Stimulated activated CD8-positive, alpha-beta memory T cell treated with anti-CD3 and anti-CD28 coated beads, Interleukin-2, amount 100 ng/mL, for 48 hours (primary cell): ENCODE measurements at places on chromosomes 2 and 18.

DNA sequence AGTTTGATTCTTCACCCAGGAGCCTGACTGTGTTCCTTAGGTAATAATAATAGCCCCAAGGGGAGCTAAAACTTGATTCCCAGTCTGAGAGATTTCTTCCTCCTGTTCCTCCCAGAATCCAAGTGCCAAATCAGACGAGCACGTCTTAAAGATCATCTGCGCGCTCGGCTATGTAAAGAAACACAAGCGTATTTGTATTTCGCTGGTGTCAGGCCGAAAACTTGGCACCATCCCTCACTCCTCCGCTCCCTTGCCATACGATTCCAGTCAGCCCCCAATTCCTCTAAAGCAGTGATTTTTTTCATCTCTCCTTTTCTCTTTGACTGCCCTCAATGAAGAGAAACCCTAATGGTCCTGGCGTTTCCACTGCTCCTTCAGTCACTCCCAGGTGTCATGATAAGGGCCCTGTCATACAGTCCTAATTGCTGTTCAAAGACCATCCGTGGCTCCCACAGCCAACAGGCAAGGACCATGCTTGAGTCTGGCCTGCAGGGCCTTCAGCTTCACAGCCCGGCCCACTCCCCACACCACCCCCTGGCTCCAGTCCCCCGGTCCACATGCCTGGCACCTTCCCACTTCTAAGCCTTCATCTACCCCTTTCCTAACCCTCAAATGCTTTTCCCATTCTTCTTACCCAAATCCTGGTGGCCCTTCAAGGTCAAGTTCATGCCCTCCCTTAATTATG lies 130.8 kb upstream of the ID2 start:
- DNase-seq = no peak

GRCh38 chr2:43292851-43293743 lies 66.7 kb upstream of the ZFP36L2 start:
- DNase-seq = no peak

GRCh38 chr2:71078624-71079023 lies 10.2 kb downstream of the NAGK start:
- no peak for DNase-seq

DNA sequence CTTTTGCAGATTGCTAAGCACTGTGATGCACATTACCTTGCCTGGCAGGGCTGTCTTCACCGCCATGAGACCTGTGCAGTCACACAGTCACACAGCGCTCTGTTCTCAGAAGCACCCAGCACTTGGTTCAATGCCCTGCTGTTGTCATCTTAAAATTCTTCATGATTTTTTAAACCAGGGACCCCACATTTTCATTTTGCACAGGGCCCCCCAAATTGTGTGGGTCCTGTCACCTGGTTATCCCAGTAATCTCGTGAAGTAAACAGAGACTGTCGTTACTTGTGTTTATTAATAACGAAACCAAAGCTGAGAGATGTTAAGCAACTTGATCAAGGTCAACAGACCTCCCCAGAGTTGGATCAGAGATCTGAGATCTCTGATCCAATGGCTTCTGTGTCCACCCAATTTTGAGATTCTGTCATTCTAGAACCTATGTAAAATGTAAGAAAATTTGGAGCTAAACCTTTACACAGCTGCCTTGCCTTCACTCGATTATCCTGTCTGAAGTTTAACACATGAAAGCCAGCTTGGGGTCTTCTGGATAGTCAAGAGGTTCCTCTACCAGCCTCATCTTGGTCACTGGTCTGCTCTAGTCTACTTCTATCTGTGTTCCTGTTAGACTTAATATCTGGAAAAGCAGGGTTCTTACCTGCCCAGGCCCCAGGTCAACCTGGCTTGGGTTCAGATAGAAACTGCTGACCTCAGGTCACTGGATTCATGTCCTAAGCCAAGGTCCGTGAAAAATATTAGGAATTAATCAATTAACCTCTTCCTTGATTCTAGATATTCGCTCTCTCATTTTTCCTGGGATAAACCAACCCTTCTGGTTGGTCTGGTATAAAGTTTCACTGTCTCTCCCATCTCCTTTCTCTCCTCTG lies 13.7 kb upstream of the TTC39C start:
- DNase-seq = no peak

DNA sequence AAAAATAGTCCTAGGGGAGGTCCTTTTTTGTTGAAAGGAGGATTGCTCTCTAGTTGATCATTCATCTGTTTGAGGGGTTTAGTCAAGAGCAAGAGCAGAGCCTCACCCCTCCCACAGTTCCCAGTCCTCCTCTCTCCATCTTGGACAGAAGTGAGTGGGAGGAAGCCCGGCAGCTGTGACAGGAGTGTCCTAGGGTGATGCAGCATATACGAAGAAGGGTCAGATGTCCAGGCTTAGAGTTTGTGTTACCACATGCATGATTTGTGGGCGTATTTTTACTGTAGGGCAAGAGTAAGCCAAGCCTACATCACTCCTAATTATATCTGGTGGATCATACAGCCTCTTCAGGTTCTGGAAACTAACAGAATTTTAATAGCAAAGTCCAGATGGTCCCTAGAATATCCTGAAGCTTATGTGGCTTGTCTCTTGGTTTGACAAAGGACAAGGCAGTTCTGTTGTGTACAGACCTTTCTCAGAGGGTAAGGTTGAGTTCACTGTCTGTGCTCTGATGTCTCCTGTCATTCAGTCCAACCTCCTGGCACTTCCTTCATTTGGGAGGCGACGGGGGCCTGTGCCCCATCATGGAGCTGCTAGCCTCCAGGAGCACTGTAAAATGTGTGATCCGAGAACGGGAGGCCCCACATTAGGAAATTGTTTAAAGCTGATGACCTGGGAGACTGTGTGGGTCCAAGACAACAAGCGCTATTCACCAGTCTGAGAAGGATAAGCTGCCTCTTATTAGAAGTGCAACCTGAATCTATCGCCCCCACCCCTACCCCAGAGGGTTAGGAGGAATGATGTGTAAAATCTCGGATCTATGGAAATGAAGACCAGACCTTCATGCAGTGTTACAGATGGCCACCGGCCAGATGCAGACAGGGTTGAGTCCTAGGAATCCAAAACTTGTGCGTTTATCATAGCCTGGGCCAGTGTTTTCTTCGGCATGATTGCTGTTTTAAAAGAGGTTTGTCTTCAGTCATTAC lies 6.9 kb downstream of the CEP68 start:
- DNase-seq = no peak

DNA sequence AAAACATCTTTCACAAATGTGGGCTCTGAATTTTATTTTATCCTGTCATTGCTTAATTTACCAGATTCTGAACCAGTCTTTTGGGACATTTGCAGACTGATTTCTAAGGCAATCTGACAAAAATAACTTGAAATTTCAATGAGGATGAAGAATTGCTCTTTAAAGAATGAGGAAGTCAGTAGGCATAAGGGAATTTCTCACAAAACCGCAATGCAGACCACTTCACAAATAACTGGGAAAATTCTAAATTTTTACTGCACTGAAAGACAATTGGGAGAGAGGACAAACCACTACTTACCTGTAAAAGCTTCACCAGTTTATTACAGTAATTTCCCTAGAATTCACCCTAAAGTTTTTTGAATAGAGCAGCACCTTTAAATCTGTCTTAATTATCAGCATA lies 736.3 kb downstream of the NRXN1 start:
- no peak for DNase-seq

GRCh38 chr18:40957533-40958070 lies 997.4 kb upstream of the PIK3C3 start:
- DNase-seq = no peak

DNA sequence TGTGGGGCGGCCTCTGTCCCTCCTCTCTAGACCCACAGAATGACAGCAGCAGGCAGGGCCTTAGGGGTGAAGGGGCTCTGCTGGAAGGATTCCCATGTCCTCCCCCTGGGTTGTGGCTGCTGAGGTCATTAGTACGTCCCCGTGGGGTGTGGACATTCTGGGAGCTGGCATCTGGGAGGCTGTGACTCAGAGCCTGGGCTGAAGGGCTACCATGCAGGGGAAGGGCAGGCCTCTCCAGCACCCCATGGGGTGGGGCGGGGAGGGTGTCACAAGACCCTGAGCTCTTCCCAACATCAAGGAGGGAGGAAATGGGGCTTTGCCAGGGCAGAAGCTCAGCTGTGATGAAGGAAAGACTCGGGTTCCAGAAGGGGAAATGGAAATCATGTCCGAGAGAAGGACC lies 105.8 kb upstream of the SMAD2 start:
- no peak for DNase-seq

- DNase-seq = no peak
These were observed 15.4 kb downstream of the CAVIN2 start for GRCh38 chr2:191831410-191831994.

- no peak for DNase-seq
These were observed 106.3 kb downstream of the EPHA4 start for GRCh38 chr2:221465776-221466175.

DNA sequence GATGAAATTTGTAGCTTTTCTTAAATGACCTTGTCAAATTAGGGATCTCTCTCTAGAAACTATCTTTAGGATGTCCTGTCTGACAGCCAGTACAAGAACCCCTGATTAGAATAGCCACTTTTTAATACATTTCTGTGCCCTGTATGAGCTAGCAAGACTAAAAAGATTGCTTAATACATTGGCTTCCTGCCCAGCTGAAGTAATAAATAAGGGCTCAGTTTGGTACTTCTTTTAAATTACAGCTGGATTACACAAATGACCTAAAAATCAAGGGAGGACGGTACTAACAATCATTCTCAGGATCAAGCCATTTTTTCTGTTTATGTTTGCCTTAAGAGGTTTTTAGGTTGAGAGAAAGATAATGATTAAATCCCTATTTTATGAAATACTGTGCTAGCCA lies 11.6 kb upstream of the OLA1 start:
- no peak for DNase-seq

DNA sequence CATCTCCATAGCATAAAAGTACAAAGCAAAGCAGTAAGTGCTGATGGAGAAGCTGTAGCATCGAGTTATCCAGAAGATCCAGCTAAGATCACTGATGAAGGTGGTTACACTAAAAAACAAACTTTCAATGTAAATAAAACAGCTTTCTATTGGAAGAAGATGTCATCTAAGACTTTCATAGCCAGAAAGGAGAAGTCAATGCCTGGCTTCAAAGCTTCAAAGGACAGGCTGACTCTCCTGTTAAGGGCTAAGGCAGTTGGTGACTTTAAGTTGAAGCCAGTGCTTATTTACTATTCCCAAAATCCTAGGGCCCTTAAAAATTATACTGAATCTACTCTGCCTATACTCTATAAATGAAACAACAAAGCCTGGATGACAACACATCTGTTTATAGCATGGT lies 44.0 kb downstream of the METTL8 start:
- DNase-seq = no peak

DNA sequence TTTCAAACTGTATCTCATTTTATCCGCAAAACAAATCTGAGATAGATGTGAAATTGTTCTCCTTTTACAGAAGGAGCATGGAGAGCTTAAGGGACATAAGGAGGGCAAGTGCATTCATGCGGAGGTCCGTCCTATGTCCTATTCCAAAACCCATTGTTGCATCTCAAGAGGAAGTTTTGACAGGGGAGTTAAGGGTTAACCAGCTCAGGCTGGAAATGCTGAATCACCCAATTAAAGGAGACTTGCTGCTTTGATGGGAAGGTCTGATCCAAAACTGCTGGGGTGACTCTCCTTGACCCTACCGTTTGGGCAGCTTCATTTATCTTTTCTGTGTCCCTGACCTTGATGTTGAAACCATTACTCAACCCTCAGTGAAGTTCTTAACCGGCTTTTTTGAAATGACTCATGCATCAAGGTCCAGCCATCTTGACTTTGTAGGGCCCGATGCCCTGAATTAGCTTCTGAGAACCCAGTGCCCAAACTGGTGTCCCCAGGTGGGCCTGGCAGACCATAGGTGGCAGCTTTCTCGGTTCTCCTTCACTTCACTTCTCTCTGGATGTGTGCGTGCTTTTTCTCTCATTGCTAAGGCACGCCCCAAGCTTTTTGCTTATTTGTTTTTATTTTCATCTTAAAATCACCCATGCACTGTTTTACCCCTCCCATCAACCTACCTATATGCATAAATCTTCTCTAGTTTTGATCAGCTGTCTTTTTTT lies 15.9 kb upstream of the TXNDC2 start:
- DNase-seq = no peak

- DNase-seq = no peak
These were observed 36.8 kb upstream of the CYP27C1 start for GRCh38 chr2:127256866-127257265.

- no peak for DNase-seq
These were observed 63.1 kb downstream of the MARCO start for GRCh38 chr2:119005051-119005450.

- no peak for DNase-seq
These were observed 22.1 kb upstream of the TNS1 start for GRCh38 chr2:218024871-218025270.

DNA sequence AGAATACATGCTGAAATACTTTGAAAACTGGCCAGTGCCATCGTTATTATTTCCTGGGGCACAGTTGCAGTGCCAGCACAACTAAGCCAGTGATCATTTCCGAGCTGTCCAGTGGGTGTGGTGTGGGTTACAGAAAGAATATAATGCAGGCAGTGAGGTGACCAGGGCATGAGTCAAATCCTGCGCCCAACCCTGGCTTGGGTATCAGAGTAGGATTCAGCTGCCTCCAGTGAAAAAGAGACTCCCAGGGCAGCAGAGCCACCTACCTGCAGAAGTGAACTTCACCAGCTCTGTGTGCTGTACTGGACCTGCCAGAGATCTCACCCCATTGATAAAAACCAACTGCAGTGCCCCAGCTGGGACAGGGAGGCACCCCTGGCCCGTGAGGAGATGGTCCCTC lies 18.0 kb downstream of the SLC9A2 start:
- no peak for DNase-seq

GRCh38 chr2:39720970-39721369 lies 55.3 kb downstream of the TMEM178A start:
- DNase-seq = no peak

DNA sequence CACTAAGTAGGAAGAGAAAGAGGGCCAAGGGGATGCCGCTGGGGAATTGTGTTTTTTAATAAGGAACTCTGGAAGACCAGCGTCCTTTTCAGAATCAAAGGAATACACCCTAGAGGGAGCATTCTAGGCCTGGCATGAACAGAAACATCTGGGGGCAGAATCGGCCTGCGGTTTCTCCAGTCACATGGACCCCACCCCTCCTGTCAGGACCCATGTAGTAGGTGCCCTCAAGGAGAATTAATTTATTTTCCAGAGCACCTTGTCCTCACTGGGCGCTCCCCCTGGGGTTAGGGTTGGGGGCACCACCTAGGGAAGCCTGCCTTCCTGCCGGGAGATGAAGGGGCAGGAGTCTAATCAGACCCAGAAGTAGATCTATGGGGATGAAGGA lies 44.2 kb downstream of the TMEM37 start:
- DNase-seq = no peak

DNA sequence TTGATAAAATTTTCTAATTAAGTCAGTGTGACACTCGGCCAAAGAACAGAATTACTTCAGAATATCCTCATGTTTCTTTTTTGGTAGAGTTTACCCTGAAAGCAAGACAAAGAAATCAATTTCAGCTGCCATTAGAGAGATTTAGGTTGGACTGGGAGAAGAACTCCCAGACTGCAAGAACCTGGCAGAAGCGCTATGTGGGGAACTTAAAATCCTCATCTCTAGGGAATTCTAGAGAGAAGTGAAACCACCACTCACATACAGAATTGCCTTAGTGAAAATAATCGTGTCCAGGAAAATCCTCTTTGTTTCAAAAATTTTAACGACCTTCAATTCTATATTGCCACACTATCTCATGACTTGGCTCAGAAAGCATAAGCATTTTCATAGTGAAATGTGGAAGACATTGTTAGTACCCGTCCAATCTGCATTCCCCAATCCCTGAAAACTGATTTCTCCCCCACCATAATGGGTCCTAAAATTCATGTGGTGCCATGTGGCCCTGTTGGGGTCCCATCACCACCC lies 297.3 kb upstream of the MEIS1 start:
- no peak for DNase-seq
